Activated T-helper 1 cell treated with anti-CD3 and anti-CD28 coated beads, Interleukin-2, amount 50 U/mL, for 16 hours (primary cell): ENCODE measurements at places on chromosomes 2 and 18.

DNA sequence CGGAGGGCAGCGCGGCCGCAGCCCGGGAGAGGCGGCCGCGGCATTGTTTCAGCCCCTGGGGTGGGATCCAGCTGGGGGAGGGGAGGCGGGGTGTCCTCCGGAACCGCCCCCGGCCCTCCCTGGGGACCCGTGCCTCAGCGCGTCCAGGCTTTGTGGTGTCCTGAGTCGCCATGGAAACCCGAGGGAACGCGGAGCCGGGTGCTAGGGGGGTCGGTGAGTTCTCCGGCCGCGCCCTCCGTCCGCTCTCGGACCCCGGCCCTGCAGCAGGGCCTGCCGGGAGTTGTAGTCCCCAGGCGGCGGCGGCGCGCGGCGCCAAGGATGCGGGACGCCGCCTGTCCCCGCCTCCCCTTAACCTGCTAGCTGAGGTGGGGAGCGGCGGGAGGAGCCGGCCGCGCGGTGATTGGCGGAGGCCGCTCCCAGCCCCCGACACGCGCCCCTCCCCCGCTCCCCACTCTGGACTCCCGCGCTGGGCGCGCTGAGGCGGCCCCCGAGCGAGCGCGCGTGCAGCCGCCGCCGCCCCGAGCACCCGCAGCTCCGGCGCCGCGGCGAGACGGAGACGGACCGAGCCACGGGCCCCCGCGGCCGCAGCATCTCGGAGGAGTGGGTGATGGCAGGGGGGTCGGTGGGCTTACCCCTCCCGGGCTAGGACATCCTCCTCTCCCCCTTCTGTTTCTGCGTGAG, at the start of gene DPYSL5:
Gene DPYSL5, plus strand, starts transcription at position 478 of the 681 bp plus-strand sequence. CDS start 50,368 bp downstream, outside the sequence.
- DNase-seq = no peak

GRCh38 chr18:35071819-35072247, 30.6 kb downstream of the MAPRE2 start:
- no peak for DNase-seq

- no peak for DNase-seq
These were observed 1462.1 kb downstream of the DPP10 start for GRCh38 chr2:115904516-115904915.

GRCh38 chr2:217954971-217955740, 47.6 kb downstream of the TNS1 start:
- no peak for DNase-seq

- DNase-seq = no peak
These were observed 84.7 kb upstream of the CYRIA start for GRCh38 chr2:16750175-16750924.

DNA sequence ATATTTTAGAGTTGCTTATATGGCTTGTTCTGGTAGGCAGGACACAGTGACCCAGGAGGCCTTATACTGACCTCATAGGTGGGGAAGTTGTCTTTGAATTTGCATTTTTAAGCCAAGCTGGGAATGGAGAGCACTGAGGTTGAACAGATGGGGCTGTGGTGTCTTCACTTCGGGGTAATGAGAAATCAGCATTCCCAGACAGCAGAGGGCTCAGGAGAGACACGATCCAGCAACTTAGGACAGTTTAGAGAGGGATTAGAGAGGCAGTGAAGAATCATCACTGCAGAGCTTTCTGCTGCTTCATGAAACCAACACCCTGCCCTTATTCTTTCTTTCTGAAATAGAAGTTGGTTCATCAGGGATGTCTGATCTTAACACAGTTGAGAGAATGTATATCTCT, 202.4 kb downstream of the TDRD15 start:
- no peak for DNase-seq

- no peak for DNase-seq
These were observed 15.8 kb downstream of the CWC22 start for GRCh38 chr2:179991344-179991743.
